ENCODE measurements at places on chromosomes 5 and 9.

DNA sequence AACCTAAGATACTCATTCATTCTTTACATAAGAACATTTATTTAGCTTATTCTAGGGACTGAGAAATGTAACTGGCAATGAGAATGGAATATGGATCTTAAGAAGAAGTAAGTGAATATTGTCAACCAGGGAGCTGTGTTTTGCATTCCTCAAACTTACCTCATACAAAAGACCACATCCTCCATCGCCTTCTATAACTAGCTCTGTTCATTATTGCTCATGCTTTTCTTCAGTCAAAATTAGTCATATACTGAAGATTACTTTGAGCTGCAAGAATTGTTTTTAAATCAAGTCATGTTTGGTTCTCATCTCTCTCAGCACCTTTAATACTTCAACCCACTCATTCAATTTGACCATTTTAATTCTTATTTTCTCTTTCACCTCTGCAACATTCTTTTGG is 140.3 kb upstream of the RASA1 start:
- DNase-seq: no peak

DNA sequence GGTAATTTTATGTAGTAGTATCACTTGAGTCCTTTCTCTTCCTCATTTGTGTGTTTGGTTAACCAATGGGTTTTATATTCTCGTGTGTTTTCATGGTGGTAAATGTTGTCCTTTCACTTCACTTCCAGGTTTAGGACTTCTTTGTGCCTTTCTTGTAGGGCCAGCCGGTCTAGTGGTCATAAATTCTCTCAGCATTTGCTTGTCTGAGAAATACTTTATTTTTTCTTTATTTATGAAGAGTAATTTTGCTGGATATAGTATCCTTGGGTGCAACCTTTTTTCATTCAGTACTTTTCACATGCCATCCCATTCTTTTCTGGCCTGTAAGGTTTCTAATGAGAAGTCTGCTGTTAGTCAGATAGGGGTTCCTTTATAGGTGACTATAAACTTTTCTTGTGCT is 107.1 kb downstream of the GNA14 start:
- DNase-seq: no peak

DNA sequence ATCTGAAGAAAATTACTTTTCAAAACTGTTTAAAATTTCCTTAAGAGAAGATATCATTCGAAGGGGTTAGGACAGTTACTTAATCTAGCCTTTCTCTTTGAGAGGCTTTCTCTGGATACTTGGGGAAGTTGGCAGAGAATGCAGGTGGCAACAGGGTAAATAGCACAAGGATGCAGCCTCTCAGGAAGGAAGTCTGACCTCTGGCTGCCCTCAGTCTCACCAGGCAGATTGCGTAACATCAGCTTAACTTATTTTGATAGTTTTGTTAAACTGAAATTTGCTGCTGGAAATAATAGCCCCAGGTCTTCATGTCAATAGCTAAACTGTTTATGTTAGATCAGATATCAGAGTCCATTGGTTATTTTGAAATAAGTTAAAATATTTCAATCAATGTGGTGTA is 20.4 kb downstream of the CCDC192 start:
- no peak for DNase-seq

DNA sequence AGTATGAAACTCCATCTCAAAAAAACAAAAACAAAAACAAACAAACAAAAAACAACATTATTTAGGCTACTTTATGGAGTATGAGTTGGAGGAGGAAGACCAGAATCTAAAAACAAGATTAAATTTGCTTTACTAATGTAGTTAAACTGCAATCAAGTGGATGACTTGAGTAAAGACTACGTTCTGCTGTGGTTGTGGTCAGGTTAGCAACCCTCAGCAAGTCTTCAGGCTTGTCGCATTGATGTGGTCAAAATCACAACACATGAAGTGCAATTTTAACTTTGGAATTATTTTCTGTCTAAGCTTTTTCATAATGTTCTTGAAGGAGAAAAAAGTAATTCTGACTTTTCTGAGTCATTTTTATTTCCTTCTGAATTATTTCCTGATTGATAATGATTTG is 43.1 kb downstream of the PDE6A start:
- no peak for DNase-seq

- no peak for DNase-seq
These were observed 195.2 kb upstream of the TUT7 start for GRCh38 chr9:86549401-86549811.

GRCh38 chr9:1871626-1872419 is 143.3 kb upstream of the SMARCA2 start:
- no peak for DNase-seq

DNA sequence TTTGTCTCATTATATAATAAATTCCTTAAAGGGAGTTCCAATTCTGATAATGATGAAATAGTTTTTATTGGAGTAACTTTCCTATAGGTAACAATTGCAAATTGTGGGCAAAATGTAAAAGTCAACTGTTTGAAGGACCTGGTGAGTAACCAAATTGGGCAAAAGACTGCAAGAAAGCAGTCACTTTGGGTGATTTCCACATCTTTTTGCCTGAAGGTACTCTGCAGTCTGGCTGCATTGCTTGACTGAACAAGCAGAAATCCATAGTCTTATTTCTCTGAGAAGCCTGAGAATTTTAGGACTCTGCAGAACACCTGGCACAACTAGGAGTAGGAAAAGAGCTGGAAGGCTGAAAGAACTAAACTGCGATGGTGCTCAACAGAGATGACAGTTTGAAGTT is 114.9 kb downstream of the HOMER1 start:
- DNase-seq: no peak

Data from HEK293T (cell line).